ENCODE measurements at places on chromosomes 12 and 14. TPM values are rescaled to one million over a fixed set of nuclear protein-coding genes. Genes with fewer than 3 reads are reported as not detected.

GRCh38 chr12:4027412-4027811 lies 154.2 kb upstream of the PARP11 start:
- no peak for DNase-seq

DNA sequence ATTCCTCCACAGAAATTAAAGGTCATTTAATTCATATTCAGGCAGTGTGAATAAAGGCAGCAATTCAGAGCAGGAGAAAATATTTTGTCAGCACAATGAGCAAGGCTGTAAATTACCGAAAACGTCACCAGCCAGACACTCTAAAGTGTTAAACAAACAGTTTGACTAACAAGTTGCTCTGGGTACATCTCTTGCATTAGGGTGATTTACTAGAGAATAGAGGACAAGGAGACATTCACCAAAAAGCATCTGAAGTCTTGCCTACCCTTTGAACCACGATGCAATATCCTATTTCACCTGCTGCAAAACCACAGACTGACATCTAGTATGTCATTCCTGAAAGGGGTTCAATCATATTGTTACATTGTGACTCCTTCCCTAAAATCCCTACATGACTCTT lies 27.1 kb upstream of the GPHB5 start:
- DNase-seq = no peak

- no peak for DNase-seq
Observed at GRCh38 chr12:131735476-131736445, 24.9 kb downstream of the SFSWAP start.

DNA sequence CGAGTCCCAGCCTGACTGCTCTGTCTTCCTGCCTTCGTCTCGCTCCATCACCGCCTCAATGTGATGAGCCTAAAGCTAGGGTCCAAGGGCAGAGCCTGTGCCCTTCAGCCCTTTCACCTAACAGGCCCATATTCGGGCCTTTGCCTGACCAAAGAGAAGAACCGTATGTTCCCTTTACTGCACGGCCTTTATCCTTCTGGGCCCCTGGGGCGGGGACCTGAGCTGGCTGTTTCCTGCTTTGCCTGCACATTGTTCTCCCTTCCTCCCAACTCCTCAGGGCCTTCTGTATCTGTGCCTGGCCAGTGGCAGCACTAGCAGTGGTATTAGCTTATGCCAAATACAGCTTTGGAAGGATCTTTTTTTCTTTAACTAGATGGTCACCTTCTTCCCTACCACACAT lies 8.5 kb upstream of the MYL6B start:
- DNase-seq = no peak

DNA sequence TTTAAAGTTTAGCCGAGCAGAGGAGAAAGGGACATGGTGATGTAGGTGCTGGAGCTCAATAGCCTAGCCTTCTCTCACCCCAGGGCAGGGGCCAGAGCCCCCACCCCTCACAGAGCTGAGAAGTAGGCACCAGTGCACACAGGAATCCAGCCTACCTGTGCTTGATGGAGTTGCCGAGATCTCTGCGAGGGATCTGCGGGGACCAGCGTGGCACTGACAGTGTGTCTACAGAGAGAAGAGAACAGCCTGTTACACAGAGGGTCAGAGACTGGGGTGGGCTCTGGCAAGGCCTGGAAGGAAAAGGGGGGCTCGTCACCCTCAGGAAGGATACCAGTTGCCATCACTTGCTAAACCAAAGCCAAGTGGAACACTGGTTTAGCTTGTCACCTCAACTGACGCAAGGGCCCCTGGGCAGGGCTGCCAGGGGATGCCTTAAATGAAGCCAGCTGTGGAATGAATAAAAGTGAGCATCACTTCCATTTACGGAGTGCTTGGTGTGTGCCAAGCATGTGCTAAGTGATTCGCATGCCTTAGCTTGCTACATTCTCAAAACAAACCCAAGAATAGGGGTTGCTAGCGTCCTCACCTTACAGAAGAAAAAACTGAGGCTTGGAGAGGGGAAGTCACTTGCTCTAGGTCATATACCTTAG lies 220.8 kb upstream of the NOS1 start:
- DNase-seq = no peak

DNA sequence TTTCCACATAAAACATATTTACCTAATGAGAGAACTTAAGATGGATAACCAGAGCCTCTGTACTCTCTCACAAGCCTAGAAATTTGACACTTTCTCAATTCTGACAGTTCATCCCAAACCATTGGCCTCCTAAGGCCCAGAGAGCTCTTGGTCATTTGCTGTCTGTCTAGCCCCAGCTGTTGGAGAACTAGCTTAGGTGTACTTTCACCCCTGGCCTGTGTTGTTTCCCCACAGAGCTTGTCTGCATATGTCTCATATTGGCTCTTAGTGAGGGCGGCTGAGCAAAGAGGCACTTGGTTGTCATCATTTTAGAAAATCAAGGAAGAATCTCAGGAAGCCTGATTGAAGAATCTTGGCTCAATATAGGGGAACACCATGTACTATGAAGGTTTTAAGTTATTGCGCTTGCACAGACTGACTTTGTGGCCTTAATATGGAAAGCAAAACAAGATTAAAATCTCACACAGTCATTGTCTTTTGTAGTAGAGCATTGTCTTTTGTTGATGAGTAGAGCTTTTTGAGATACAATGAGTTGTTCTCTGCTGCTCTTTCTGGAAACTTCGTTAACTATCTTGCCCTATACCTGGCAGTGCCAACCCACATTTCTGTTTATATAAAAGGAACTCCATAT lies 324.6 kb downstream of the RAD51B start:
- DNase-seq = no peak

DNA sequence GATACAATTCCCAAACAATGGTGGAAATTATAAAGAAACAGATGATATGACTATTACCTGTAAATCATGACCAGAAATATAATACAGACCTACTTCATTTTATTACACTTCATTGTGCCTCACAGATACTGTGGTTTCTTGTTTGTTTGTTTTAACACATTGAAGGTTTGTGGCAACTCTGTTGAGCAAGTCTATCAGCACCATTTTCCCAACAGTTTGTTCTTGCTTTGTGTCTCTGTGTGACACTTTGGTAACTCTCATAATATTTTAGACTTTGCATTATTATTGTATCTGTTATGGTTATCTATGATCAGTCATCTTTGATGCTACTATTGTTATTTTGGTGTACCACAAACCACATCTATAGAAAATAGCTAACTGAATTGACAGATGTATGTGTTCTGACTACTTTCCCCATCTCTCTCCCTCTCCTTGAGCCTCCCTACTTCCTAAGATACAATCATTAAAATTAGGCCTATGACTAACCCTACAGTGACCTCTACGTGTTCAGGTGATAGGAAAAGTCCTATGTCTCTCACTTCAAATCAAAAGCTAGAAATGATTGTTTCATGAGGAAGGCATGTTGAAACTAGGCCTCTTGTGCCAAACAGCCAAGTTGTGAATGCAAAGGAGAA lies 49.1 kb downstream of the FBXO33 start:
- no peak for DNase-seq

DNA sequence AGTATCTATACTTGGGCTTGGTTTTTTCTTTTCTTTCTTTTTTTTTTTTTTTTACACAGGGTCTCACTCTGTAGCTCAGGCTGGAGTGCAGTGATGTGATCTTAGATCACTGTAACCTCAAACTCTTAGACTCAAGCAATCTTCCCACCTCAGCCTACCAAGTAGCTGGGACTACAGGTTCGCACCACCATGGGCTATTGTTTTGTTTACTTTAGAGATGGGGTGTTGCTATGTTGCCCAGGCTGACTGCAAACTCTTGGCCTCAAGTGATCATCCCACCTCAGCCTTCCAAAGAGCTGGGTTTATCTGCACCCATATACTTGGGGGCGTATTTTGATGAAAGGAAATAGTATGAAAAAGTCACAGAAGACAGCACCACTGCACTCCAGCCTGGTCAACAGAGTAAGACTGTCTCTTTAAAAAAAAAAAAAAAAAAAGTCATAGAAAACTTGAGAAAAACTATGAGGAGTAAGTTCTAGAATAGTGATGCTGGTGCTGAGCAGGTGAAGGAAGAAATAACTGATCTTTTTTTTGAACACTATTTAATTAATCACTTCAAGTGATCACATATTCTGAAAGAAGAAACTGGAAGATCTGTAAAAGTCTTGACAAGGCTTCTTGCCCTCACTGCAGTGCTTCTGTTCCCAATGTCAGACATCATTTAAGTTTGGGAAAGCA lies 53.8 kb upstream of the NPFF start:
- no peak for DNase-seq

GRCh38 chr14:96501217-96501739 lies 904 bp upstream of the PAPOLA start:
- no peak for DNase-seq

C1R gene
- total RNA-seq = 331 TPM

KRT5 gene
- 4.6 TPM for total RNA-seq

- DNase-seq = no peak
Observed at GRCh38 chr12:29333178-29333577, 47.8 kb downstream of the ERGIC2 start.

GRCh38 chr12:19783547-19784444 lies 344.5 kb downstream of the AEBP2 start:
- DNase-seq = no peak

TAS2R13 gene
- 0.44 TPM for total RNA-seq

- DNase-seq = peak; percentile 41
Observed at GRCh38 chr12:93682846-93683261, 5.7 kb downstream of the CRADD start.

- peak; percentile 20 for DNase-seq
Observed at GRCh38 chr12:119803381-119803791, 73.7 kb downstream of the CIT start.

ADIPOR2 gene
- total RNA-seq = 53.1 TPM

DNA sequence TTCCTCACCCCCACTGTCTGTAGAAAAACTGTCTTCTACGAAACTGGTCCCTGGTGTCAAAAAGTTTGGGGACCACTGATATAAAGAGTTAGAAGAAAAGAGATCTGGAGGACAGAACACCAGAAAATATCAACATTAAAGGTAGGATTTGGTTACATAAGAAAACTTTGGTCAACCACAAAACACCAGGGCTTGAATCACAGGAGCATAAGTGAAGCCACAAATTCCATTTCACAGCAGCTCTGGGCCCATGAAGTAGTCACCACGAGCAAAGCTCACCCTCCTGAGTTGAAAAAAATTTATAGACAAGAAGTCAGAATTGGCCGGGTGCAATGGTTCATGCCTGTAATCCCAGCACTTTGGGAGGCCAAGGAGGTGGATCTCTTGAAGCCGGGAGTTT lies 19.4 kb downstream of the RALGAPA1 start:
- no peak for DNase-seq

GRCh38 chr14:69629225-69630127 lies 18.1 kb downstream of the SUSD6 start:
- DNase-seq = no peak

SLC17A8 gene
- not detected for total RNA-seq

- DNase-seq = no peak
Observed at GRCh38 chr12:11795913-11796459, 146.5 kb downstream of the ETV6 start.

GUCY2C gene
- total RNA-seq = not detected

GRCh38 chr12:49535921-49536525 lies 2.8 kb upstream of the KCNH3 start:
- DNase-seq = no peak

- DNase-seq = no peak
Observed at GRCh38 chr12:19689226-19689625, 249.9 kb downstream of the AEBP2 start.

DNA sequence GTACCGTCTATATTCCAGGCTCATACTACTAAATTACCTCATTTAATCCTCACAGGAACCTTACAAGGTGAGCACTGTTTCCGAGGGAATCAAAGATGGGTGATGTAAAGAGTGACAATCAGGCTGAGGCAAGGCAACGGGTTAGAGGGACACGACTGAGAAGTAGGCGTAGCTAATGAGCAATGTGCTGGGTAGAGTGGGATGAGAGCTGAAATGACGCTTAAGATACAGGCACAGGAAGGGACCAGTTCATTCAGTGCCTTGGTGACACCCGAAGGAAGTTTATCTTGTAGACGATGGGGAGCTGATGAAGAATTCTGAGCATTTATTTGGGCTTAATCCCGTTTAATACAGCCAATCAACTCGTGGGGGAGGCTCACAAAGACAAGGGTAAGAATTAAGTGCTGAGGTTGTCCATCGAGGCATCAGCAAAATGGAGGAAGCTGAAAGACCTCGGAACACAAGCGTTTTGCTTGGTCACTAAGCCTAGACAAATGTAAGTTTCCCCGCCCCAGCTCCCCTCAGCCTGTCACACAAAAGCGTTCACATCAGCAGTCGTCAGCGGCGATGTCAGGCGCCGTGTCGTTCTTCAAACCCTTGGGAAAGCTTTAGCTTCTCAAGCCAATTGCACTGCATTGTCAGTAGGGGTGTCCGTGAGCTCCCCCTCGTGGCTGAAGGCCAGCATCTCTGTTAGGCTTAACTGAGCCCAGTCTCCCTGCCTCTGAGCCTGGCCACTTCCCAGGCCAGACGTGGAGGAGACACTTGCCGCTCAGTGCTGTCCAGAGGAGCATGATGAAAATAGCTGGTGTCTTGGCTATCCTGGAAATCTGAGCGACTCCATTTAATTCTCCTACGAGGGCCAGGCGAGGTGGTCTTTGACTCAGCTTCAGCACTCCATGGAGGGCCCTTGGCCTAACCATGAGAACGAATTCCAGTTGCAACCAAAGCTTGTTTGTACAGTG lies 288.5 kb upstream of the G2E3 start:
- peak; percentile 83 for DNase-seq

SSPN gene
- 114 TPM for total RNA-seq

DNA sequence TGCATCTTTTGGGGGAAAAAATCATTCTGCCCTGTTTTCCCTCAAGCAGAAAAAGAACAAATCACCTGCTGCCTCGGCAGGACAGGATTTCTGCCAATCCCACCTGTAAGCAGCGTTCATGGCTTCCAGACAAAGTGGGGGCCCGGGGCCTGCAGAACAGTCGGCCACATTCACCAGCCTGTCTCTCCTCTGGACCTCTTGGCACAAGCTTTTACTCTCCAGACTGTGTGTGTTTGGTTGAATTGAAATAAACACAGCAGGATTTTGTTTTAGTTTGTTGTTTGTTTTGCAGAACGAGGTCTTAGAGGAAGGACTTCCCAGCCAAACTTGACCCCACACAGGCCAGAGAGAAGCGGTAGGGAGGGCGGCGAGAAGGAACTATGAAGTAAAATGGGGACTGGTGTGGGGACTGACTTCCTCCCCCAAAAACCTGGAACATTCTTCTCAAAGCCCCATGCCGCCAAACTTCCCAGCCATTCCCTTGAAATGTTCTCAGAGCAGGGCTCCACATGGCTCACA lies 41.7 kb upstream of the FOS start:
- no peak for DNase-seq

- no peak for DNase-seq
Observed at GRCh38 chr12:3307389-3307788, 183.6 kb upstream of the PRMT8 start.

DNA sequence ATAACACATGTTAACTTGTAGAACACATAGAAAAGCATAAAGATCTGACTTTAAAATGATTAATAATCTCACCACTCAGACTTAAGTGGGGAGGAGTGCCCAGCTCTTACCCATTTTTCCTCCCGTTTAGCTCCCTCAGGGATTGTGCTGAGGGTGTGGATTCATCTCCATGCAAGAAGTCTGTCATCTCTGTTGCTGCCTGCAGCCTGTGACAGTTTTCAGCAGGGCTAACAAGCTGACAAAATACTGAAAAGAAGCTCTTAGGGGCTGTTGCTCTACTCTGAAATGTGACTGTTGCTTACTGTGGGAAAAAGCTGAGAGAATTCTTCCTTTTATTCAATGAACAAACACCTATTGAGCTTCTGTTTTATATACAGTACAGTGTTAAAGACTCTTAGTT lies 216.2 kb downstream of the CPNE8 start:
- no peak for DNase-seq

CATSPERB gene
- total RNA-seq = 2.3 TPM

GRCh38 chr12:16454481-16454880 lies 107.0 kb downstream of the MGST1 start:
- no peak for DNase-seq

Measured in left cardiac atrium (tissue), 4 donors.